ENCODE measurements at places on chromosomes 4 and X.

GRCh38 chrX:73214426-73215094 is at the start of gene NAP1L2:
Gene NAP1L2 (minus strand): TSS chrX:73214851. CDS start chrX:73214492, 359 bp downstream.
- peak; percentile 81 for DNase-seq

- no peak for DNase-seq
Measured at GRCh38 chr4:38223782-38224236, 263.6 kb downstream of the PTTG2 start.

- no peak for DNase-seq
Measured at GRCh38 chrX:64187762-64188150, 17.8 kb downstream of the AMER1 start.

GRCh38 chr4:15717086-15717485 is 14.2 kb downstream of the BST1 start:
- DNase-seq: no peak

GRCh38 chr4:80532674-80533333 is 197.3 kb downstream of the CFAP299 start:
- DNase-seq: no peak

DNA sequence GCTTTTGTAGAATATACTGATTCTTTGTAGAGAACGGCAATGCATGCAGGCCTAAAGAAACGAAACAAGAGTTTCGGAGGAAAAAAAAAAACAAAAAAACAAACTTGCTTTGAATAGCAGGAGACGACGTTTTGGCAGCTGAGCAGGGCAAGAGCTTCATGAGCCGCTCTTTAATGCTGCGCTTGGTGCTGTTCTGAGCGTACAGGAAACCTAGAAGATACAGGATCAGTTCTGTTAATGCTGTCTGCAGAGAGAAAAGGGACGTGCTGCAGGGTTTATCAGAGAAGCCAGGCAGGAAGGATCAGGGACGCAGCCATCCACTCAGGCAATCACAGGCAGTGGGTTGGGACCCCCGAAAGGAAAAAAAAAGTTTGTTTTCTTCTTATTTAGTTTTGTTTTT is 182.2 kb downstream of the PACRGL start:
- DNase-seq: no peak

DNA sequence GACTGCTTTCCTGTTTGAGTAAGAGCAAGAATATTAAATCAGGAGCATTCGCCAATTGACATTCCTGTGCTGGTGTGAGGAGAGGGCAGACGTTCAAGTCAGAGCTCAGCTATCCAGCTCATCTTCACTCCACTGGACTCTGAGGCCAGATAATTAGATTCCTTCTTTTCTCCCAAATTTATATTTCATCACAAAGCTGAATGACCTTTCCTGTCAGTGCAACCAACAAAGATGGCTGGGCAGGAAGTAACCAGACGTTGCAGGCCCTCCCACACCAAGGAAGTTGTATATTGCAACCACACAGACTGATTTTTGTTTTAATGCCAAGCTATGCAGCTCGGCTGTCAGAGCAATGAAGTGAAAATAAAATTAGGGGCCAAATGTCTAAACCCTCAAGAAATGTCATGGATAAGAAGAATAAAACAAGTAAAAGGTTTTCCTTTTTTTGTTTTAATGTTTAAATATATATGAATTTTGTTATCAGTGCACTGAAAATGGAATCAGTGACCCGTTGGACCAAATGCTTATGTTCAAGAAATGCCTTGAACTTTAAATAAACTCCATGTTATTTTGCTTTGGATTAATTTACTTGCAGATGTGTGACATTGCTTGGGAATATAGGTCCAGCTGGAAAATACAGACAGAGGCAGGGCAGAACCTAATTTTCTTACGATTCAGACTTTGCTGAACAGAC is 578.9 kb upstream of the FAT1 start:
- no peak for DNase-seq

GRCh38 chrX:101164766-101165590 is 54.6 kb upstream of the DRP2 start:
- DNase-seq: no peak

GRCh38 chr4:57866468-57867171 is 756.4 kb upstream of the IGFBP7 start:
- no peak for DNase-seq

DNA sequence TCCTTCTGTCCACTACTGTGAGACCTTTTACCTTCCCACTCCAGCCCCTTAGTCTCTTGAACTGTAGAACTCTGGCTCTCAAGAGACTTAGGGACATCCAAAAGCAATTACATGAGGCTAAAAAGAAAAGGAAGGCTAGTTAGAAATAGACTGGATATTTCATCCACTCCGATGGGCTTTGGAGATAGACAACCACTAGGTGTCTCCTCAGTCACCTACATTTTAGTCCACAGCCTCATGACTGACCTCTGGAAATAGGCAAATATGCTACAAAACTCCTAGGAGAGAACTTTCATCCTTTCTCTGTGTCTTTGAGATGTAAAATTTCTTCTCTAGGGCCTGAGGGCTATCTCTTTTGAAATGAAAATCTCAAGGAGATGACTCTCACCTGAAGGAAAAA is 45.1 kb upstream of the LAMP2 start:
- DNase-seq: peak; percentile 25

DNA sequence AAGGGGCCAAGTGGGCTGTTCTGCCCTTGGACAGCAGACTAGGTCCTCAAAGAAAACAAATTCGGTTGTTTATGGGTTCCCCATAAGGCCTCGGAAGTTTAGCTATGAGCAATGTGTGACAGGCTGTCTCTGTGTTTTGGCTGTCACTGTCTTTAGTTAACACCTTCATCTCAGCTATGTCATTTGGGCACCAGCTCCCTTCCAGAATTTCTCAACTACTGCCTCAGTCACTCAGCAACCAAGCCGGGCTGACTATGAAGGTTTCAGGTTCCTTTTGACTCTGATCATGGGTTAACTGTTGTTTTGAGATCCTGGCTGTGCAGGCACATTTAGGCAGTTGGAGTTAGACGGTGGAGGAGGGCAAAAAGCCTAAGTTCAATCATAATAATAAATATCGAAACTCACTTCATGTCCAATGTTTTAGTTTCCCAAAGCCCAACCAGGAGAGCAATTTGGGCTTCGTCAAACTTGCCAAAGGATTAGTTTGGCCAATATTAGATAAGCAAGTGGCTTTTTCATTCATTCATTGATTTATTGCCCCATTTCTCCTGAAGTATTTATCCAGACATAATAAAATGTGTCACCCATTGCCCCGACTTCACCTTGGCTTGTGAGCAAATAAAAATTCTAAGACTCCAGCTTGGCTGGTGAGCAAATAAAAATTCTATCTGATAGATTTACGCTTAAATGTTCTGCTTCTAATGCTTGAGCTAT is 9.1 kb upstream of the PAGE1 start:
- DNase-seq: no peak

DNA sequence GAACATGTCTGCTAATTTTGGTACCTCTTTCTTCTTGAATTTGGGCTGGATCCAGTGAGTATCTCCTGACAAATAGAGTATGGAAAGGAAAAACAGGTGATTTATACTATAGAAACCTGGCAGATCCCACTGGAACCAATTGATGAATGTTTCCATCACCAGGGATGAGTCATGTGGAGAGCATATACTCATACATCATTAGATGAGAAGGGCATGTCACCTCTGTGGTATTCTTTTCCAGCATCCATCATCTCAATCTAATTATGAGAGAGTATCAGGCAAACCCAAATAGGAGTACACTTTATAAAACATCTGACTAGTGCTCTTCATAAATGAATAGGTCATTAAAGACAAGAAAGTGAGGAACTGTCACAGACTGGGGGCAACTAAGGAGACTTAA is 90.7 kb downstream of the CLDN22 start:
- no peak for DNase-seq

GRCh38 chr4:81375745-81376144 is 96.0 kb downstream of the RASGEF1B start:
- DNase-seq: peak; percentile 6

DNA sequence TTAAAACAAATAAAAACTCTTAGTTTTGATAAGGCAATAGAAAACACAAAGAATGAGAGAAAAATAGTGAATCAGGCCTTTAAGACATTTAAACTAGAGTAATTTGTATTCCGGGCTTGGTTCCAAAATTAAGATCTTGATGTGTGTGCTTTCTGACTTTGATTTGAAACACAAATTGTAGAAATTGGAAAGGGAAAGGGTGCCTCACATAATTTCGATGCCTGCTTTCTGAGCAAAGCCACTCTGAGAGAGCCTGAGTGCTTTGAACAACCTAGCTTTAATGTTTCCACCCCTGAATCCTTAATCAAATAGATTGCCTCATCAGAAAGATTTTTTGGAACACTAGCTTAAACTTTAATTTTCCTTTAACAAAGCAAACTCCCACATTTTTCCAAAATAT is 666.8 kb downstream of the PCDH18 start:
- no peak for DNase-seq

- DNase-seq: no peak
Measured at GRCh38 chrX:107226757-107227156, 20.3 kb downstream of the DNAAF6 start.

DNA sequence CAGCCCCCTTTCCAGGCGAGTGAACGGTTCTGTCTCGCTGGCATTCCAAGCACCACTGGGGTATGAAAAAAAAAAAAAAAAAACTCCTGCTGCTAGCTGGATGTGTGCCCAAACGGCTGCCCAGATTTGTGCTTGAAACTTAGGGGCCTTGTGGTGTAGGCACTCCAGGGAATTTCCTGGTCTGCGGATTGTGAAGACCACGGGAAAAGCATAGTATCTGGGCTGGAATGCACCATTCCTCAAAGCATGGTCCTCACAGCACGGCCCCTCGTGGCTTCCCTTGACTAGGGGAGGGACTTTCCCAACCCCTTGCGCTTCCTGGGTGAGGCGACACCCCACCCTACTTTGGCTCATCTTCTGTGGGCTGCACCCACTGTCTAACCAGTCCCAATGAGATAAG is 516.8 kb upstream of the FAM241A start:
- no peak for DNase-seq

Data from ELF-1 (cell line).